ENCODE measurements at places on chromosomes 11 and 22.

- no peak for DNase-seq
Observed at GRCh38 chr11:46181843-46182424, 60.7 kb upstream of the PHF21A start.

- no peak for DNase-seq
Observed at GRCh38 chr22:32361257-32361656, 3.6 kb downstream of the RFPL3 start.

- no peak for DNase-seq
Observed at GRCh38 chr22:41831828-41832552, 915 bp upstream of the SREBF2 start.

GRCh38 chr22:39177456-39177775 lies 24.9 kb upstream of the CBX7 start:
- DNase-seq: no peak

DNA sequence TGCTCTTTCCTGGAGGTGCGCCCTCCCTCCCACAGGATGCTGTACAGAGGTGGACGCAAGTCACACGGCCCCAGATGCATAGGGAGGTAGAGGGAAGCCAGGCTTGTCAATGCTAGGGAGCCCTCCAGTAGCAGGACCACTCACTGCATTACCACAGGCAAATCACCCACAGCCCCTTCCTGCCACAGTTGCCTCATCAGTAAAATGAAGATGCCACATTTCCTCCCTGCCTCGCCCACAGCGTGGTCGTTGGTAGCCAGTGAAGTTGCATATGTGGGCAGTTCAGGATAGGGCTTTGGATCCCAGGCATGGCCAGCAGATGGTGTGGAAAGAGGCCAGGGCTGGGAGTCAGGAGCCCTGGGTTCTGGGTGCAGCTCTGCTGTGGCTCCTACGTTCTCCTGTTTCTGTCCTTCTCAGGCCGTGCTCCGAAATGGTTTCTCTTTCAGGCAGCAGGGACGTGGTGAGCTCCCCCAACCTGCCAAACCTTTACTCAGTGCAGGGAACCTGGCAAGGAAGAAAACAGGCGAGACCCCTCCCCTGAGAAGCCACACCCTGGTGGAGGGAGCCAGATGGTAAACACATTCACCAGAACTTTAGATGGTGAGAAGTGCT lies 22.6 kb downstream of the DAGLA start:
- DNase-seq: peak; percentile 8

DNA sequence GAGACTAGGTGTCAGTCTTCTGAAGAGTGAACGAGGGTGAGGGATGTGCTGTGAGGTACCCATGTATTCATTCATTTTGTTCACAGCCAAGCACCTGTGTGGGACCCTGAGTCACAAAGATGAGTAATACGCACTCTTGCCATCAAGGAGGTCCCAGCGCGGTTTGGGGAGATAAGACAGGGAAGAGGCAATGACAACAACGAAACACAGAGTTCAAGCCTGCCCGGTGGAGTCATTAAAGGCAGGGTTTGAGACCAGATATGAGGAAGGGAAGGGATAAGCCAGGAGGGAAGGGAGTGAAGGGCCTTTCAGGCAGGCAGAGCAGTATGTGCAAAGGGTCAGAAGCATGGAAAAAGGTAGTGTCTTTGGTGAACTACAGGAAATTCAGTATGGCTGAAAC lies 4.6 kb downstream of the DCHS1 start:
- DNase-seq: no peak

DNA sequence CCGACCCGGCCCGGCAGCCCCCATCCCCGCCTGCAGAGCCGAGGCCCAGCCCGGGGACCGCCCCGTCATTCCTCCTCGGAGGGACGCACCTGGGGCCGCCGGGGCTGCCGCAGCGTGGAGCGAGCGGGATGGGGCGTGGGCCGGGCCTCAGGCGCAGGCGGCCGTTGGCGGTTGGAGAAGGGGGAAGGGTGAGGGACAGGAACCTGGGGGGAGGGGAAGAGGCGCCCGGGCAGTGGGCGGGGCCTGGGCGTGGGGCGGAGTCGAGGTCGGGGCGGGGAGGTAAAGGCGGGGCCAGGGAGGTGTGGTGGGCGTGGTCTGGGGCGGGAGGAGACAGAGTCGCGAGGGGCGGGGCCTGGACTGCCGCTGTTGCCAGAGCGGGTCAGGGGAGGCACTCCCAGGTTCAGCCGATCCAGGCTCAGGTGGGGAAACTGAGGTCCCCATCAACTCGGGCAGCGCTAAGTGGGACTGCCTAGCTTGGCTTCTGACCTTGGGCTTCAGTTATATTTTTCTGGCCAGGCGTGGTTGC lies at the start of gene TESMIN:
Gene TESMIN, minus strand, starts transcription at position 190 of the 526 bp plus-strand sequence. CDS start 860 bp downstream, outside the sequence.
- peak; percentile 95 for DNase-seq

GRCh38 chr11:14413307-14414069 lies 54.5 kb upstream of the RRAS2 start:
- peak; percentile 12 for DNase-seq

DNA sequence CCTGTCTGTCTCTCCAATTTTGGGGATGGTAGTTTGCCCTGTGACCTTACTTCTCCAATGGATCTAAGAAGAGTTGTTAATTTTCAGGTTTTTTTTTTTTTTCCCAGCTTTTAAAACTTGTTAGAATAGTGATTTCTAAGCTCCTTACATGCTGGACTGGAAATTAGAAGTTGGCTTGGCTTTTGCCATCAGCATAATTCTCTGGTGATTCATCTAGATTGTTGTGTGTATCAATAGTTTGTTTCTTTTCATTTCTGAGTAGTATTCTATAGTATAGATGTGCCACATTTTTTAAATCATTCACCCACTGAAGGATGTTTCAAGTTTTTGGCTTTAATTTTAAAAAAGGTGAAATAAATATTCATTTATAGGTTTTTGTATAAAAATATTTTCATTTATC lies 51.4 kb downstream of the ADAMTS15 start:
- no peak for DNase-seq

DNA sequence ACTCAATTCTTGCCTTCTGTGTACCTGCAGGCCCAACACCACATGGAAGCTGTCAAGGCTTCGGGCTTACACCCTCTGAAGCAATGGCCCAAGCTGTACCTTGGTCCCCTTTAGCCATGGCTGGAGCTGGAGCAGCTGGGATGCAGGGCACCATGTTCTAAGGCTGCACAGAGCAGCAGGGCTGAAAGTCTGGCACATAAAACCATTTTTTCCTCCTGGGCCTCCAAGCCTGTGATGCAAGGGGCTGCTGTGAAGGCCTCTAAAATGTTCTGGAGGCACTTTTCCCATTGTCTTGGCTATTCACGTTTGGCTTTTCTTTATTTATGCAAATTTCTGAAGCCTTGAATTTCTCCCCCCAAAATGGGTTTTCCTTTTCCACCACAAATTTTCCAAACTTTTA lies 102.1 kb upstream of the SLC5A12 start:
- no peak for DNase-seq
